ENCODE measurements at places on chromosomes 3 and 15. TPM values are rescaled to one million over a fixed set of nuclear protein-coding genes. Genes with fewer than 3 reads are reported as not detected.

The GMNC gene
- 2.8 TPM for total RNA-seq

The CHRD gene
- total RNA-seq, result 6.4 TPM

The TERC gene
- total RNA-seq, result 2.3 TPM

The KLHL40 gene
- total RNA-seq, result 0.12 TPM

The FAM43A gene
- 13.9 TPM for total RNA-seq

The C2CD4A gene
- total RNA-seq, result 1.7 TPM

The LMOD3 gene
- 0.12 TPM for total RNA-seq

The PRR20G gene
- total RNA-seq, result not detected

The SLC28A2 gene
- total RNA-seq, result 2.4 TPM

GRCh38 chr3:177337541-177338331 is 140.5 kb upstream of the TBL1XR1 start:
- peaks cover 20% of the 10 kb centered on the region for H3K4me1 ChIP-seq
- H3K27me3 ChIP-seq, result no peaks in the 10 kb centered on the region
- H3K36me3 ChIP-seq, result no peaks in the 10 kb centered on the region
- no peak overlapping the region for H3K4me3 ChIP-seq
- no peak overlapping the region for H3K27ac ChIP-seq

DNA sequence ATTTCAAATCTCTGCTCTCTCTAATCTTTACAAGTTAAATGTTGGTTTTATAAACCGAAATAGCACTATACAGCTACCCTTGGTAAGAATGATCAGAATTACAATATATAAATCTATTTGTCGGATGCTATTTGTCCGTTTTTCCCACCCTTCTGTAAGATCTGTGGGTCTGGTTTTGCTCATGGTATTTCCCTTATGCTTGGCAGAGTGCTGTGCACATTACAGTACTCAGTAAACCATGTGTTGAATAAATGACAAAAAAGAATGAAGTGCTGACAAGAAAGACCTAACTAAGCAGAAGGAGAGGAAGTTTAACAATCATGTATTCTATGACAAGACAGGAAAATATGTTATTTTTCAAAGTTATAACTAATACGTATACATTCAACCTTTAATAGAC is 827.2 kb downstream of the ROBO1 start:
- H3K27me3 ChIP-seq, result no peaks in the 10 kb centered on the region
- H3K27ac ChIP-seq, result no peak overlapping the region
- no peak for DNase-seq
- no peak overlapping the region for H3K4me3 ChIP-seq

DNA sequence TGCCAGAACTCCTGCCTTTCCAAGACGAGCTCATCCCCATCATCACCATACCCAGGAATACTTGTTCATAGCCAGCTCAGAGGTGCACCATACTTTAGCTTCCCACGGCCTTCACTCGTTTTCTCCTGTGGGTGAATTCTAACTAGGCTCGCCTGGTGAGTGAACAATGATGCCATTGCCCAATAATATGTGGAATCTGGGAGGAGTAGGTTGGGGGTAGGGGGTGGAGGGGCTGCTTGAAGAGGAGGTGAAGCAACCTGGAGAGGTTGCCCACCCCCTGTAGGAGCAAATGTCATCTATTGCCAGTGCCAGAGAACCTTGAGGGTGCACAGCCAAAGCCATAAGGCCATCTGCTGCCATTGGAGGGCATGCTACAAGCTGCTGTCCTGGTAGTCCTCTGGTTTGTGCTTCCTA is 592 bp upstream of the ZNF445 start:
- no peaks in the 10 kb centered on the region for H3K27me3 ChIP-seq
- peak overlapping the region; percentile 96 for H3K4me3 ChIP-seq
- no peaks in the 10 kb centered on the region for H3K36me3 ChIP-seq
- peaks cover 11% of the 10 kb centered on the region for H3K4me1 ChIP-seq

- DNase-seq, result no peak
- peaks cover 32% of the 10 kb centered on the region for H3K27me3 ChIP-seq
- no peak overlapping the region for H3K4me3 ChIP-seq
- no peaks in the 10 kb centered on the region for H3K36me3 ChIP-seq
- H3K4me1 ChIP-seq, result peaks cover 9% of the 10 kb centered on the region
- no peak overlapping the region for H3K27ac ChIP-seq
Measured at GRCh38 chr15:70426096-70426821, 328.5 kb upstream of the TLE3 start.

DNA sequence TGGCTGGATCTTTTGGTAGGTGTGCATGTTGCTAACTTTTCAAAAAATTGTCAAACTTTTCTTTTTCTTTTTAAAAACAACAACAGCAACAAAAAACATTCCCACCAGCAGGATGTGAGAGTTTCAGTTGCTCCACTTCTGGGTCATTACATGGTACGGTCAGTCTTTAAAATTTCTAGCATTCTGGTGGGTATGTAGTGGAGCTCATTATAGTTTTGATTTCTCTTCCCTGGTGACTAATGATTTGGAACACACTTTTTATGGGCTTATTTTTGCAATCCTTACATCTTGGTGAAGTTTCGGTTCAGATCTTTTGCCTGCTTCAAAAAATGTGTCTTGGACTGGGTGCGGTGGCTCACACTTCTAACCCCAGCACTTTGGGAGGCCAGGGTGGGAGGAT is 19.3 kb downstream of the ATP1B3 start:
- H3K4me3 ChIP-seq, result no peak overlapping the region
- H3K4me1 ChIP-seq, result peaks cover 8% of the 10 kb centered on the region
- H3K27ac ChIP-seq, result no peak overlapping the region
- H3K36me3 ChIP-seq, result peaks cover 31% of the 10 kb centered on the region

DNA sequence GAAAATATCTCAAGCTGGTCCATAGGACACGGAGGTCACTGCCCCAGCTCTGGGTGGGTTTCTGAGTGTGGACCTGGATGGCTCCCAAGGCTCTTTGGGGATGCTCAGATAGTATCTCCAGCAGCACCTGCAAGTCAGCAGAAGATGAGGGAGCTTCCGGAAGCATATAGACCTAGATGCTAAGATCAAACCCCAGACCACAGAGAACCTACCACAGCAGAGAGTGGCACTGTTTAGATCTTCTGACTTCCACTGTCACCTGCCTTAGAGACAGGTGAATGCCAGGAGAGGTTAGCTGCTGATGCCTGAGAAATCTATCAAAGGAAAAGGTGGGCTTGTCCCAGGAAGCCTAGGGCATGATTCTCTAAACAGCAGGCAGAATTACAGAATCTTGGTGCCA is 105.7 kb upstream of the TRPM1 start:
- no peak overlapping the region for H3K27ac ChIP-seq
- no peaks in the 10 kb centered on the region for H3K36me3 ChIP-seq
- no peaks in the 10 kb centered on the region for H3K4me1 ChIP-seq
- H3K27me3 ChIP-seq, result no peaks in the 10 kb centered on the region

DNA sequence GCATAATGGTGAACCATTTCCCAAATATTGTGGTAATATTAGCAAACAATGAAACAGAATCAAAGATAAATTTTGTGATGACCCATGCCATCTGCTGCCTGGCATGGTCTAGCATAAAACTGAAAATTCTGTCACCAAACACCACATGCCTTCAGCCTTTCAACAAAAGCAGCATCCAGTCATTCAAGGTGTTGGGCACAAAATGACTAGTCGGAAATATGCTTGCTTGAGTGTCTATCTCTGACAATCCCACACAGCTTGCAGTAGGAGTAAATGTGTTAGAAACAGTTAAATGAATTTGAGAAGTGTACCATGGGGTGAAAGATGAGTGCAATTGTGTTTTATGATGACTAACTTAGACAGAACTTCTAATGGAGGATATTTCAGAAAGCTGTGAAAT is 61.7 kb upstream of the CDIN1 start:
- H3K27ac ChIP-seq, result no peak overlapping the region
- no peak for DNase-seq
- H3K27me3 ChIP-seq, result no peaks in the 10 kb centered on the region
- no peaks in the 10 kb centered on the region for H3K4me1 ChIP-seq

GRCh38 chr3:145190138-145190537 is 970.8 kb downstream of the PLOD2 start:
- no peaks in the 10 kb centered on the region for H3K4me1 ChIP-seq
- H3K27me3 ChIP-seq, result no peaks in the 10 kb centered on the region
- no peak for DNase-seq
- no peaks in the 10 kb centered on the region for H3K36me3 ChIP-seq

DNA sequence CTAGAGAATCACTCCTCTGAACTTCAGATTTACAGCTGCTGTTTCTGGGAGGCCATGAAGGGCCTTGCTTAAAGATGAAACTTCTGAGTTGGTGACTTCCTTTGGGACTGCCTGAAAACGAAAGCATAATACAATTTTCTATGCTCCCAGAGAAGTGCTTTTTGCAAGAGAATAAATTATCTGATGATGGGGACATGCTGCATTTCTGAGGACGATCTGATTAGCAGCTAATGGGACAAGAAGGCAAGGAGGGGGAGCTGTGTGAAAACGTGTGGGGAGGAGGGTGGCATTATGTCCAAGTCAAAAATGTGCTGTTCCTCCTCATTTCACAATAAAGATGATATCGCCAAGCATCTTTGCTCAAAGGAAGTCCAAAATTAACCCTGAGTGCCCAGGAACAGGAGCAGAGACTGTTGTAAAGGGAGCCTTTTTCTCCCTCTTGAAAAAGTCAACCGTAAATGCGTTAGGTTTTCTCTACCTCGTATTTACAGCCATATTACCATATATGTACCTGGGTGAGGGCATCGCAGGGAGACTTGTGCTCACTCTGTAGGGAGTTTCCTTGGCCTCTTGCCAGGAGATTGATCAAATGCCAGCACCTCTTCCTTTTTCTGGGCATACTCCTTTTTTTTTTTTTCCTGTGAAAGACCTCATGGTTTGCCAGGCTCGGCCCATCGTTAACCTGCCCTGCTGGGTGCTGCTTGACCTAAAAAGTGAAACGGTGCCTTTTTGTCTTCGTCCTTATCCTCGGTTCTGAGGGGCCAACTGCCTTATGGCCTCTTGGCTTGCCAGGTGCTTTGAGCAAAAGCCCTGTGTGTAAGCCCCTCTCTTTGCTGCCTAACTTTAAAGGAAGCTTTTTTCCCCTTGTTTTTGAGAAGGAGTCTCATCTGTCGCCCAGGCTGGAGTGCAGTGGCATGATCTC is 11.5 kb downstream of the ITPR1 start:
- H3K36me3 ChIP-seq, result peaks cover 18% of the 10 kb centered on the region
- peaks cover 56% of the 10 kb centered on the region for H3K4me1 ChIP-seq
- H3K27ac ChIP-seq, result no peak overlapping the region
- no peak overlapping the region for H3K4me3 ChIP-seq
- DNase-seq, result no peak

- no peak for DNase-seq
- no peaks in the 10 kb centered on the region for H3K4me1 ChIP-seq
- H3K4me3 ChIP-seq, result no peak overlapping the region
Measured at GRCh38 chr3:111571907-111572460, 23.2 kb downstream of the ZBED2 start.

DNA sequence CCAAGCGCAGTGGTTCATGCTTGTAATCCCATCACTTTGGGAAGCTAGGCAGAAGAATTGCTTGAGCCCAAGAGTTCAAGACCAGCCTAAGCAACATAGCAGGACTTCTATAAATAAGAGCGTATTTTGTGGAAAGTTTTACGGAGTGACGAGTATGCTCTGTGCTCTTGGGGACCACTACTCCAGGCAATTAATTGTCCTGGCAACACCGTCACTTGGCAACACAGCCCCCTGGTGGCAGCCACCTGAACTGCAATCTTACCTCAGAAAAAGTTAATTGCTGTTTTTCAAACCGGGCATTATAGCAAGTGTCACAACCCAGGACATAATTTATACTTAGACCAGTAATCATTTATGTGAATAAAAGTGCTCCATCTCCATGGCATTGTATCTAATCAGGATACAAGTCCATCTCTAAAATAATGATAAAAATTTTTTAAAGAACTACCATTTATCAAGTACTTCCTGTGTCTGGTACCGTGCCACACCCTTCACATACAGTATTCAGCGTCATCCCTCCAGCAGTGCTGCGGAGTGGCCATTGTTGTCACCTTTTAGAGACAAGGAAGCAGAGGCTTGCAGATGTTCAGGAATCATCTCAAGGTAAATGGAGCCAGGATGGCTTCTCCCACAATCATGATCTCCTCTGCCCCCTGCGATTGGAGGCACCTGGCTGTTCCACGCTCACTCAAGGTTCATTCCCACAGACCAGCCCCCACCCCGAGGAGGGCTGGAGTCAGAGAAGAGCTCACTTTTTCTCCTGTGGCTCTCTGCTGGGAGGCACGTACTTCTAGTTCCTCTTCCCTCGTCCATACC is 34.5 kb downstream of the PLA2G4D start:
- H3K4me1 ChIP-seq, result no peaks in the 10 kb centered on the region
- no peak overlapping the region for H3K27ac ChIP-seq
- DNase-seq, result peak; percentile 76
- H3K4me3 ChIP-seq, result no peak overlapping the region
- peaks cover 28% of the 10 kb centered on the region for H3K27me3 ChIP-seq

DNA sequence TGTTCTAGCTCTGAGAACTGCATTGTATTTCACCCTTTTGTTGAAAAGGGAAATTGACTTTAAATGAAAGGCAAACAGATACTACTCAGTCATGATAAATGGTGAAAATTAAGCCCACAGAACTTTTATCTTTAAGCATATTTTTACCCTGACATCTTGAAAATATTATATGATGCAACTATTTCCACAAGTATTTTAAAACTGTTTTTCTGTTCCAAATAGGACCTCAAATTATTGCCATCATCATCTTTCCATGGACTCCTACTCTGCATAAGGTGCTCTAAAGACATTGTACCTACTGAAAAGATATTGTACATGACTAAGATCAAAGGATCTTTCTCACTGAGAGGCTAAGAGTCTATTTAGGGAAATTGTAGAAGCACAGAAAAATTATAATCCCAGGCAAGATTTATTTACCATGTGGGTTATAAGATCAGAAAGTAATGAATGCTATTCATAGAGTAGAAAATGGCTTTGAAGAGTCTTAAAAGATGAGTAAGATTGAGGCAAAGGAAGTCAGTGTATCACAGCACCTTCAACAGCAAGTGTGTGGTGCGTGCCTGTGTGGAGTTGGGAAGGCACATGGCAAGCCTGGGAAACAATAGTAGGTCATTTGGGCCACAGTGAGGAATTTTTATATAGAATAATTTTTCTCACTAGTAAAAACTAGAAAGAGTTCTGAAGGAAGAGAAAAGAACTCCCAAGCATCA is 68.8 kb downstream of the VGLL3 start:
- H3K4me1 ChIP-seq, result no peaks in the 10 kb centered on the region
- DNase-seq, result no peak
- no peak overlapping the region for H3K4me3 ChIP-seq
- no peaks in the 10 kb centered on the region for H3K36me3 ChIP-seq
- no peaks in the 10 kb centered on the region for H3K27me3 ChIP-seq
- peak overlapping the region; percentile 42 for H3K27ac ChIP-seq

GRCh38 chr3:124928333-124929202 is 6.0 kb downstream of the MUC13 start:
- peaks cover 9% of the 10 kb centered on the region for H3K27me3 ChIP-seq
- H3K4me3 ChIP-seq, result no peak overlapping the region
- H3K27ac ChIP-seq, result no peak overlapping the region
- DNase-seq, result no peak
- no peaks in the 10 kb centered on the region for H3K36me3 ChIP-seq

GRCh38 chr15:59419170-59419569 is 18.8 kb upstream of the FAM81A start:
- H3K27ac ChIP-seq, result no peak overlapping the region
- DNase-seq, result no peak
- H3K36me3 ChIP-seq, result no peaks in the 10 kb centered on the region
- H3K27me3 ChIP-seq, result peaks cover 61% of the 10 kb centered on the region

Data from type B pancreatic cell (in vitro differentiated cells).